SW 1271 (cell line): ENCODE measurements at places on chromosomes 7 and 10.

GRCh38 chr7:74070619-74070921 lies 13.0 kb upstream of the LIMK1 start:
- no peak for DNase-seq

- no peak for DNase-seq
These were observed 41.5 kb downstream of the THNSL1 start for GRCh38 chr10:25057886-25058285.

GRCh38 chr7:140857048-140857447 lies 67.7 kb downstream of the BRAF start:
- no peak for DNase-seq

DNA sequence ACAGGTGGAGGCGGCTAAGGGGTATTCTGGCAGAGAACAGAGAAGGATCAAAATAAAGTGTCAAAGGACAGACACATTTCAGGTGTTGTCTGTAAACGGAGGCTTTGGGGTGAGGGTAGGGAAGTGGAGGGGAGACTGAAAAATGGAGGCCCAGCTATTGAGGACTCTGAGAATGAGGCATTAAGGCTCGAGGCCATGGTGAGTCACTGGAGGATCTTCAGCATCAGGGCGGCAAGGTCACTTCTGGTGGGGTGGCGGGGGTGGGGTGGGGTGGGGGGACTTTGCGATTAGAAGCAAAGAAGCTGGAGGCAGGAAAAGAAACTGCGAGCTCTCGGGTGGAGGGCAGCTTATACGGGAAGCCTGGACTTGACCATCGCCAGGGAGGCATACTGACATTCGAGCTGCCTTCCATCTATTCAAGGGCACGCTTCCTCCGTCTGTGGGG lies 58.4 kb upstream of the PCGF5 start:
- no peak for DNase-seq

GRCh38 chr10:77926566-77927401 lies at the start of gene DLG5:
TSS of gene DLG5 (minus strand) at chr10:77926755. CDS start at chr10:77926520, 235 bp downstream.
- peak; percentile 45 for DNase-seq
